ENCODE measurements at places on chromosomes 5 and 9.

GRCh38 chr5:83270311-83270710, 193.0 kb downstream of the XRCC4 start:
- no peak for DNase-seq

- no peak for DNase-seq
Measured at GRCh38 chr9:130138171-130138653, 34.0 kb upstream of the NCS1 start.

DNA sequence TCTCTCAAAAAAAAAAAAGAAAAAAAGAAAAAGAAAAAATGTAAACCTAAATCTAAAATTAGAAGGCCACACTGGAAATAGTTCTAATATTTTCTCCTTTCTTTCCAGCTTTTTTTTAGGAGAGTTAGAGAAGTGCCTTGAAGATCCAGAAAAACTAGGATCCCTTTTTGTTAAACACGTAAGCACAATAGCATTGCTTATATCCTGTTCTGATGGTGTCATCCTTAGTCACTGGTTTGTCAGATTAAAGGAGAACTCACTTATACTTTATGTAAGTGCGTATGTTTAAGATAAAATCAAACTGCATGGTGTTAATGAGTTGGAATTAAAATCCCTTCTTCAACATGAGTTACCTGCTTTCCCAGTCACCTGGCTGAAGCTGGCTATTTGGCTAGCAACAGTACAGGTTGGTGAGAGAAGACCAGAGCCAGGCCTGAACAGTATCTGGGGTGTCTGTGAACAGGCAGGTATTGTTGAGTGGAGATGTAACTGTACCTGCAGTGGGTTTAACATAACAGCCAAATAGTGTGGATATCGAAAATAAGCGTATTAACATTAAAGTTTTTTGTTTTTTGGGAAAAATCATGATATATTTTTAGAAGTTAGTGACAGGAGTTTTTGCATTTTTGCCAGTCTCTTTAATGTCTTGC, 104.7 kb upstream of the OTULINL start:
- no peak for DNase-seq

DNA sequence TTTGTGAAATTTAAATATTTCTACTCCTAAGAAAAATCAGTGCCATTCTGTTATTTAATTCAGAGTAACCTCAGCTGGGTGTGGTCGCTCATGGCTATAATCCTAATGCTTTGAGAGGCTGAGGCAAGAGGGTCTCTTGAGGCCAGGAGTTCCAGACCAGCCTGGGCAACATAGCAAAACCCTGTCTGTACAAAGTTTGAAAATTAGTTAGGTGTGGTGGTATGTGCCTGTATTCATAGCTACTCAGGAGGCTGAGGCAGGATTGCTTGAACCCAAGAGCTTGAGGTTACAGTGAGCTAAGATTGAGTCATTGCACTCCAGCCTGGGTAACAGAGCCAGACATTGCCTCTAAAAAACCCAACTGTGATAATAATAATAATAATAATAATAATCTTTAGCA, 44.8 kb upstream of the CNTLN start:
- DNase-seq, result no peak

- DNase-seq, result no peak
Measured at GRCh38 chr5:41641621-41642020, 131.2 kb upstream of the PLCXD3 start.

- no peak for DNase-seq
Measured at GRCh38 chr9:113359385-113359784, 10.0 kb downstream of the BSPRY start.

DNA sequence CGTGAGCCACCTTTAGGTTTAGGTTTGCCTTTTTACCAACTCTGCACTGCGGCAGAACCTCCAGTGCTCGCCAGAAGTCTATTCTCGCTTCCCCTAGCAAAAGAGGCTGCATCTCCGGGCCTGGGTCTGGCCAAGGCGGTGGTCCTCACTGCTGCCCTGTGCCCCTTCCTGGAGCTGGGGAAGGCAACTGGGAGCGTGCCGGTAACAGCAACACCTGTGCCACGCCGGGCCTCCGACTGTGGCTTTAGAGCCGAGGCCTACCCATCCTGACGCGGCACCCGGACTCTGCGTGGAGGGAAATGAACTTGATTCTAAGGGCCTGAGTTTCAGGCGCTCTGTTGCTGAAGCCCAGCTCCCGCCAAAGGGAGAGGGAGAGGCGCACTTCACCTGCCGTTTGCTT, 82.4 kb upstream of the SPATA31C2 start:
- DNase-seq, result no peak

GRCh38 chr9:15612962-15613361, 60.1 kb downstream of the CCDC171 start:
- DNase-seq, result no peak

DNA sequence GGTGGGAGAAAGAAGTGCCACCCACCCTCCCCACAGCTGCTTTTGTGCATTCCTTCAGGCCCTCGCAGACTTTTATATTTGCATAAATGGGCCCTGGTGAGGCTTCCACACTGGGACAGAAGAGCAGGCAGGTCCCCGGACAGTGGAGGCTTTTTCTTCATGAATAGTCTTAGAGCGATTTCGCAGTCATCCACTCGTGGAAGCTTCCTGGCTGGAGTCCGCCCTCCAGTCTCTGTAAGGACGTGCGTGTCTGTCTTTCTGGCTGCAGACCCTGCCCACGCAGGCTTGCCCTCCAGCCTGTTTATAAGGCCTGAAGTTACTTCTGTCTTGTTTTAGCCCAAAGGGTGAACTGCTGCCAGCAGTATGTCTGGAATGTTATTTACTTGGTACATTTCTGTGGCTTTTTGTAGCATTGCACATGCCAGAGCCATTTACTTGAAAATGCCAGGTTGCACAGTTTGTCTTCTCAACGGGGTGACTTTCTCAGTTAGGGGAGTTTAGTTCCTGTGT, 195.7 kb downstream of the AOPEP start:
- DNase-seq, result no peak

- DNase-seq, result no peak
Measured at GRCh38 chr9:22041775-22042174, 32.7 kb upstream of the CDKN2B start.

DNA sequence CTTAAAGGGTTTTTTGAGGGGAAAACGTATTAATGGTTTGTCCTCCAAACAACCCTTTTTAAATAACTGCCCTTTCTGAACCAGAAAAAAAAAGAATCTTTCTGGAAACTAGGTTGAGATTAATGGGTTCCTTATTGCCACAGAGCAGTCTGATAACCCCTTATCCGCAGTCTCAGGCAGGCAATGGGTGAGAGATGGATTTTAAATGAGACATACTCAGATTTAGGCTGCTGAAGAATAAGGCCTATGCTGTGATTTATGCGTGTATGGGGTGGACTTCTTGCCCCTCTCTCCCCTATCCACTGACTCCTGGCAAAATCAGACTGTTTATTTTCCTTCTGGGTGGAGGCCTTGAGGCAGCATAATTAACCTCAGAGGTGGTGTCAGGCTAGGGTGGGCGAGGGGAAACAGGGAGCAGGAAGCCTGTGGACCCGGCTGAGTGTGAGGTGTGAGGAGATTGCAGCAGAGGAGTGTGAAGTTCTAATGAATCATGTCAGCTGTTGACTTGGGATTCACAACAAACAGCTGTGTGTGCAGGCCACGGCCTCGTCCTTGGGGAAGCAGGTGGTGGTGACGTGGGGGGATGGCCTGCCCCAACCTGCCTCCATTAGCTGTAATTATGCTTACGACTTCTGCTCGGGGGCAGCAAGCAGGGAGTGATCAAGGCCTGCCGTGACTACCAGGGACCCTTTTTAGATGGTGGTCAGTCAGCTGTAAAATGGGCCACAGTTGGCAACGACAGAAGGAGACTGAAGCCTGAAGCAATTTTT, 196.4 kb downstream of the SEMA6A start:
- DNase-seq, result no peak

DNA sequence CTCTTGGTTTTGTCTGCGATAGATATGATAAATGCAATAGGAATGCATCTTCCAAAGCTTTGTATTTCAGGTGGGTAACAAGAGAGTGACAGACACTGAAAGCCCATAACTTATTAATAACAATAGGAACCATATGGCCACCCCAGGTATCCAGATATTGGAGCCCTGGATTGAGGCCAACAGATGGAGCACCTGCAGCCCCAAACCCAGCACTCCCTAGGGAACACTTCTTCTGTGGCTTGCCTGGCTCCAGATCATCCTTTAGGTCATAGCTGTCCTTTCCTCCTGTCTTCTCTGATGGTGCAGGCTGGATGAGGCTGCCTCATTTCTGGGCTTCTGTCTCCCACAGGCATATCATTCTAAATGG, 5.0 kb upstream of the IL3 start:
- DNase-seq, result no peak

GRCh38 chr5:176542596-176543427, 5.6 kb upstream of the RNF44 start:
- peak; percentile 57 for DNase-seq

Measured in CD4-positive, alpha-beta T cell treated with Interleukin-12 subunit alpha and Interleukin-12 subunit beta, for 1 hour (primary cell).